Right cardiac atrium (tissue), 5 donors: ENCODE measurements at places on chromosomes 2 and 18.

DNA sequence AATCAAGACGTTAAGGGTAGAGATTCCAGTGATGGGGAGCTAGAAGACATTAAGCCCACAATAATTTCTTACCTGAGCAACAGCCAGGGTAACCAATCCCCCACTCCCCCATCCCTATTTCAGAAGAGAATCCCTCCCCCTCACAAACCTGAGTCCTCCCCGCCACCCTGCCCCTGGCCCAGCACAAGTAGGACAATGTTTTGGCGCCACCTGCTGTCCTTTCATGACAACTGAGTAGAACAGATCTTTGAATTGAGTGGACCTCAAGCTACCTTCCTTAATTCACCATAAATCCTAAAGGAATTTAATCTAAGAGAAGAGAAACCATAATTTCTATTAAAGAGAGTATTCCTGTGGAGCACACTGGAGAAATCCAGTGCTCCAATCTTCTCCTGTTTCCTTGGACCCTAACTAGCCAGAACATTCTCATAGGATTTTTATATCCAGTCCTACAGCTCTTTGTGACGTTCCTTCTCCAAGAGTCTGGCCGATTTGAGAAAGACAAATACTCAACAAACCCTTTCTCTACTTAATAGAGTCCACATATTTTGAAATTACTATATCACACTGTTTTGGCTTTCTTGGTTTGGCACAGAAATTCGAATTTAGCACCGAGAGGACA is 41.1 kb downstream of the NHEJ1 start:
- DNase-seq, result peak; percentile 64

DNA sequence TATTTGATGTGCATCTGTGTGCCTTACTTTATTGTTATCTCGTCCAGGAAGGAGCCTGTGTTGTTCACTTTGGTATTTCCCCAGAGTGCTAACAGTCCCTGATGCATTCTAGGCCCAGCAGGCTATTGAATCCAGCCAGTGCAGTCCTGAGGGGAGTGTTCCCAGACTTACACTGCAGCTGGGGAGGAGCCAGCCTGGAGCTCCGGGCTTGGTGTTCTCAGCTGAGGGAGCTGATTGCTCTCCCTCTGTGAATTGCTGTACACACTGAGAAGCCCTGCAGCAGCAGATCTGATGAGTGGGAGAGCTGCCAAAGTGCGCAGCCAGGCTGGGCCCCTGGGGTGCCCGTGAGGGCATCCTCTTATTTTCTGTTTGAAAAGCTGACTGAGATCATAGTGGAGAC is 159.2 kb downstream of the GALNT3 start:
- DNase-seq, result peak; percentile 76

GRCh38 chr18:49728542-49728941 is 84.8 kb downstream of the ACAA2 start:
- peak; percentile 58 for DNase-seq

GRCh38 chr2:177000061-177000714 is 212.4 kb upstream of the HNRNPA3 start:
- DNase-seq, result no peak

GRCh38 chr2:222013889-222014288 is 284.9 kb downstream of the PAX3 start:
- DNase-seq, result no peak

DNA sequence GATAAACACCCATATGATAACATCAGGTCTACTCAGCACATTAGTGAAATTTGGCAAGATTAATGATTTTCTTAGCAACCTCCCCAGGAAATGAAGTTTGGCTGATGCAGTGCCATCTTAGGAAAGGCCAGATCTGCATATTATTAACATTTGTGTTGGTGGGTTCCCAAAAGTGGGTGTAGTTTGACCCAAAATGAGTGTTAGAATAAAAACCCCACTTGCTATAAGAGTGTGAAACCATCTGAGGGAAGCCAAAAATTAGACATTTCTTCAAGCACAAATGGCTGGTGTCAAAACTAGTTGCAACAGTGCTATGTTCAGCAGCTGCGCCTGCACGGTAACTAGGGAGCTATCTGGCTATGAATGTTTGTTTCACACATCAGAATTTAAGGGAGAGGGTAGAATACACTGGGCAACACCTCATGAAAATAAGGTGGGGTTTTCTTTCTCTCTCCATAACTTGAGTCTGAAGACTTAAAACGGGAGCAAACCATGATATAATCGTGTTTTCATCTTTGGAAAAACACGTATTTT is 15.9 kb upstream of the CSRNP3 start:
- DNase-seq, result peak; percentile 20

GRCh38 chr2:135055182-135055786 is 3.2 kb downstream of the RAB3GAP1 start:
- no peak for DNase-seq

DNA sequence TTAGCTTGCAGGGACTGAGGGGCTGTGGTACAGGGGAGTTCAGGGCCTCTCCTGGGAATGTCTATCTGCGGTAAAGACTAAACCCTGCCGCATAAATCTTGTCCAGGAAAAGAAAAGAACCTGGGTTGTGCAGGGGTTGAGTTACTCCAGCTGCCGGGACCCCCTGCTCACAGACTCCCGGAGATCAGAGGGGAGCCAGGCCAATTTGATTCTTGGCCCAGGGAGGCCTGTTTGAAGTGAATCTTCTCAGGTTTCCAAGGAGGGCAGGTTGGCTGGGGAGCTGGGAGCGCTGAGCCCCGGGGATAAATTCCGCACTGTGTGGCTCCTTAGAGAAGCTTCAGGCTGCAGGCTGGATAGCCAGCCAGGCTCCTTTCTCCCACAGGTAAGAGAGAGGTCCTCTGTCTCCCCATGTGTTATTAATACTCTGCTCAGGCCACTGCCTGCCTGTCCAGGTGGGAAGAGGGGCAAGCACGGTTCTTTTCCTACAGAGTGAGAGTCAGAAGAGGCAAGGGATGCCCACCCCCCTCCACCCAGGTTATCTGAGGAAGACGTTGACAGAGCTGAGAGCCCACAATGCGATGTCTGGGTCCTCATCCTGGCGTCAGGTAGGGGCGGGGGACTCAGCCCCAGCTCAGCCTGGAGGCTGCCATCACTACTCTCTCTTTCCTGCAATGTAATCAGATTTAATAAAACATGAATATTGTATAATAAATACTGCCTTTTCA is 82.7 kb downstream of the LONRF2 start:
- no peak for DNase-seq

- no peak for DNase-seq
Observed at GRCh38 chr18:11888726-11889125, 19.4 kb downstream of the MPPE1 start.

GRCh38 chr2:43751476-43751990 is 22.3 kb upstream of the DYNC2LI1 start:
- DNase-seq, result no peak

- DNase-seq, result no peak
Observed at GRCh38 chr2:168245074-168245825, 2.1 kb downstream of the STK39 start.

- no peak for DNase-seq
Observed at GRCh38 chr2:118982039-118982438, 40.0 kb downstream of the MARCO start.

DNA sequence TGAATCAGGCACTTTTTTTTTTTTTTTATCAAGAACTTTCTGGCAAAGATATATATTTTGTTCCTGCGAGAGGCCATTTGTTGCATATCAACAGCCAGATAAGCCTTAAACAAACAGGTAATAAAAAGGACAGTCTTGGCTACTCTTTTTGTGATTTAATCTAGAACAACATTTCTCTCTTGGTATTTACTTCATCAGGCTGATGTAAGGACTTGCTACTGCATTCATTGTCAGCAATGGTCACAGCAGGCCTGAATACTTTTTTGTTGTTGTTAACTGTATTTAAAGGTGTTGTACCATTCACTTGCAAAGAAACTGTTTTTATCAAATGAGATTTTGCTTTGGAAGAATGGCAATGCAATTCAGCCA is 683.8 kb downstream of the IRS1 start:
- no peak for DNase-seq

DNA sequence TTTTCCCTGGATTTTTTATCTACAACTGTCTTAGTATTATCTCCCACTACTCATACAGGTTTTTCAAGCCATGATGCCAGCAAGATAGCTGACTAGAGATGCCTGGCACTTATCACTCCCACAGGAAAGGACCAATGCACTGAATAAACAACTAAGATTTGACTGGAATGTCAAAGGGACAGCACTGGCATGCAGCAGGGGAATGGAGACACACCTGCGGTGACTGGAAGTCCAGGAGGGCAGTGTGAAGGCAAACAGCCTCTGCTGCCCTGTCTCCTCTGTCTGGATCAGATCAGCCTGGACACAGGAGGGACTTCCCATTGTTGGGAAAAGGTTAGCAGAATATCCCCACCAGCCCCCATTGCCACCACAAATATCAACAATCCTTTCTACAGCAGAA is 85.1 kb downstream of the TMEM237 start:
- DNase-seq, result no peak

GRCh38 chr2:48343571-48344440 is 186.1 kb upstream of the STON1 start:
- no peak for DNase-seq

DNA sequence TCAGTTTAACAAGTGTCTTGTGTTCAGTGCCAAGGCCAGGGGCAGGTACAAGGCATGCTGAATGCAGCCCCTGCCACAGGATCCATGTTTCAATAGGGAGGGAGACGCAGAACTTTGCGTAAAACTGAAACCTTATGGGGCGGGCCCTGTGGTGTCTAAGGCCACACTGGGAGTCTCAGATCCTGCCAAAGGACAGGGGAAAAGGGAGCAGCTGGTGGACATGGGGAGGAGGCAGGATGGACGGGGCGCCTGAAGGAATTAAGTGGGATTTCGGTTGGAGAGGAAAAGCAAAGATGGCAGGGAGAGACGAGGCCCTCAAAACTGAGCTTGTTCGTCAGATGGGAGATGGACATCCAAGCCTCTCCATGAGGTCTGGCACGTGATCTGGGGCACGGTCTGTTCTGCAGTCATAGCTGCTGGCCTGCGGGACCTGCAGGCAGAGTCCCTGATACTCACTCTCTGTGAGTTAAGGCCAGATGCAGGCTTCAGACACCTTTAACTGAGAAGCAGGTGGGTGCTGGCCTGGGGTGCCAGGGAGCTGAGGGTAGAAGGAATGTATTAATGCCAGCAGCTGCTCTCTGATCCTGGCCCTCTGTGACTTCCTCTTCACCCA is 48.8 kb downstream of the TCF7L1 start:
- no peak for DNase-seq

DNA sequence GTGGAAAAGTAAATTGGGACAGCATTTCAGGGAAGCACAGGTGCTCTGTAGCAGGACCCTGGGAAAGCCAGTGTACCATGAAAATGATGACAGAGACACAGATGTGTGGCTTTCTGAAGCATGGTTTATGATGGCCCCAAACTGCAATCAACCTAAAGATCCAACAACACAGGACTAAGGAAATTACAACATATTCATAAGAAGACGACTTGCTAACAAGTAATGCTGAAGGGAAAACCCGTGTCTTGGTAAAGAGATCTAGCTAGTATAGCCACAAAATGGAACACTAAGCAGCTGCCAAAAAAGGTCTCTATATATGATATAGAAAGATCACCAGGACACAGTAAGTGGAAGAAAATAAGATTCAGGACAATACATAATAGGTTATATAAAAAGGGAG is 53.2 kb downstream of the UXS1 start:
- DNase-seq, result no peak

DNA sequence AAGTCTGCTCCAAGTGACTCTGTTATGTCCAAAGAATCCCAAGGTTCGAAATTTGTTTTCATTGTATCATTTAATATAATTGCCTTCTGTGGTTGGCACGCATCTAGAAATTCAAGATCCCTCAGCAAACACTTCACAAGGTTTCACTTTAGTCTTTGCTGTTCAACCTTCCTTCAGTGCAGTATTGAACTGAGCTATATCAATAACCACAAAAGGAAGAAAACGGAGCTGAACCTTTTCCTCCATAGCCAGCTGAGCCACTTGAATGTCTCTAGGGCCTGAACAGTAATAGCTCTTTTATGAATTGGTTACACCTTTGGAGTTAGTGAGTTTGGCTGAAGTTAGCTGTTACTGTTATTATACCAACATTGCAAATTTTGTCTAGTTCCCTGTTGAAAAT is 357.7 kb upstream of the HNRNPA3 start:
- DNase-seq, result no peak

- no peak for DNase-seq
Observed at GRCh38 chr2:126653109-126653508, 2.8 kb upstream of the GYPC start.

- DNase-seq, result no peak
Observed at GRCh38 chr2:73217826-73218225, 3.8 kb downstream of the SMYD5 start.

- DNase-seq, result no peak
Observed at GRCh38 chr2:112940859-112941625, 30.1 kb downstream of the IL37 start.

DNA sequence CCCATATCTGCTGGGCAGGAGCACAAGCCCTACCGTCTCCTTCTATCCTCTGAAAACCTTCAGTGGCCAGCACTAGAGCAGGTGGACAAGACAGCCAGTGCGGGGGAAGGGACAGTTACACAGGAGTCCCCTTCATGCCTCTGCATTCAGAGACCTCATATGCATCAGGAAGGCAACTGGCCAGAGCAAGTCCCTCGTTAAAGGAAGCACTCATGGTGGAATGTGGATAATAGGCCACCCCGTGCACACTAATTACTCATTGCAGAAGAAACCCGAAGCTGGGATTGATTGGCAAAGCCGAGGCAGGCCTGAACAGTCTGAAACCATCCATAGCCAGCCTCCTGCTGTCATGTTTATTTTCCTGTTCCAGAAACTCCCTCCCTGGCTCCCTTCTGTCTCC is 11.2 kb downstream of the KIAA2012 start:
- no peak for DNase-seq

DNA sequence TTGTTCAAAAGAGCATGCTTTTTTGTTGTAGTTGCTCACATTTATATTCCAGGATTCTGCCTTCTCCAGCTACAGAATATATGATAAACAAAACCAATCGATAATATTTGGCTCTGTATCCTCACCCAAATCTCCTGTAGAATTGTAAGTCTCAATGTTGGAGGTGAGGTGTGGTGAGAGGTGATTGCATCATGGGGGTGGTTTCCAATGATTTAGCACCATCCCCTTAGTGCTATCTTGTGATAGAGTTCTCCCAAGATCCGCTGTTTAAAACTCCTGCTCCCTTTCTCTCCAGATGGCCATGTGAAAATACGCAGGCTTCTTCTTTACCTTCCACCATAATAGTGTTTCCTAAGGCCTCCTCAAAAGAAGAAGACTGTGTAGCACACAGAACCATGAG is 98.7 kb upstream of the SCN7A start:
- DNase-seq, result no peak

DNA sequence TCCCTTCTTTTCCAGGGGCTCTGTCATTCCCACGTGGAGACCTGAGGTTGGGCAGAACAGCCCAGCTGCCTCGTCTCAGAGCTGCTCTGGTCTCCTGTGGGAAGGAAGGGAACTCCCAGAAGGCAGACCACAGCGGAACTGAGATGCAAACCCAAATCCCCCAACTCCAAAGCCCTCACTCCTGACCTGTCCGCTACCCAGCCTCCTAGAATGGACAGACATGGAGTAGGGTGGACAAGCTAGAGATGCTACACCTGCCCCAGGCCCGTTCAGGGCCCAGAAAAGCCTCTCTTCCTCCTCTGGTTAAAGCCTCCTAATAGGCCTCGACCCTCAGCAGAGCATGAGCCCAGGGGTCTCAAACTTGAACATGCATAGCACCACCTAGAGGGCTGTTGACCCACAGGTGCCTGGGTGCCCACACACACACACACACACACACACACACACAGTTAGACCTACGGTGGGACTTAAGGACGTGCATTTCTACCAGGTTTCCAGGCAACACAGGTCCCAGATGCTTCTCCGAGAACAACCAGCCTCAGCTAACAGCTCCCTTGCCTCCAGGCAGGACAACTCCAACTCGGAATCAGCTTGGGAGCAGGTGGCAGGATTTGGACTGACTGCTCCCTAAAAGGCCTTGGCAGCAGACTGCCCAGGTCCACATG is 93.5 kb downstream of the TNS1 start:
- DNase-seq, result peak; percentile 40
